ENCODE measurements at places on chromosomes 3 and 15.

GRCh38 chr3:9762871-9763270 lies 6.9 kb downstream of the CAMK1 start:
- no peak for DNase-seq

- no peak for DNase-seq
These were observed 3.8 kb upstream of the SLCO3A1 start for GRCh38 chr15:91849749-91850161.

DNA sequence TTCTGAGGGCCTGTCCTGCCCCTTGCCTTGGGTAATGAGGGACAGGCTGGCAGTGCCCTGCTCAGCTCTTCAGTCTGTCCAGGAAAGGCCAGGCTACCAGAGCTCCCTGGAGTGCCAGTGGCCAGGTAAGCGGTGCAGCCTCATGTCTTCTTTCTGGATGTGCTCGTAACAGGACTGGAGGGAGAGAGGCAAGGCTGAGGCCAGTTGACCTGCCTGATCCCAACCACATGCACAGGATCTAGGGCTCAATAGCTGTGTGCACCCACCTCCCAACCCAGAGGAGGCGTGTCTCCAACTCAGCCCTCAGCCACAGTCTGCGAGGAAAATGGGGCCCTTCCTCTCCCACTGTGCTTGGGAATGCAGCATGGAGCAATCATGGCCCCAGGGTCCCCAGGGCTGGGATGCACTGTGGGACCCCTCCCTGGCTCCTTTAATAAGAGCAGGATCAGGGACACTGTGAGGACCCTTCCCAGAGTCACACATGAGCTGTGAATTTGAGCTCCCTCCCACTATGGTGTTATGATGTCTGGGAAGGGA lies 22.5 kb downstream of the ALS2CL start:
- DNase-seq: no peak

DNA sequence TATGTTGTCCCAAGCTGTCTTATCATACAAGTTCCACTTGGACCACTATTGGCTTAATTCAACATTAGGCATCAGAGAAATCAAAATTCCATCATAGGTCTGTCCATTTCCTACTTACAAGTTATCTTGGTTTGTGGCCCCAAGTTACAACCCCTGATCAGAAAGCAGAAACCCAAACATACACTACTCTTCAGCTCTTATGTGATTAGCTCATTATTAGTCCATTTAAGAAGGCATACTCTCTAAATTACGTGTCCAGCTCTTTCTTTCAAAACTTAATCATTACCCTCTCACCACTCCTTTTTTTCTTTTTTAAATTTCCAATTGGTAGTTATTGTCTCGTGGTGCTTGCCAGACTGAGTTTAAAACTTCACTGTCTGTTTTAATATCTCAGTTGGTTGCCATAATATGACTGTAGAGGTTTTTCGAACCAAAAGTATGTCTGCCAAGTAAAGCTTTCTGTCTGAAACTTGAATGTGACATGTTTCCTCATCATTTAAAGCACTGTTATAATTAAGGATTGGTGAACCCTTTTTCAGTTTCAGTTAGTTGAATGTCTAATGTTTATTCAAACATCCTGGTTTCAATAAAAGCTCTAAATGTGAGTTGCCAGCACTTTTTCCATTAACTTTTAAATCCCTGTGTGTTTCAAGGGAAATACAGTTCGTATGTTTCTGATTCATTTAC lies 150.3 kb downstream of the SAMMSON start:
- no peak for DNase-seq

- no peak for DNase-seq
These were observed 629.6 kb downstream of the PYDC2 start for GRCh38 chr3:192090586-192090985.

DNA sequence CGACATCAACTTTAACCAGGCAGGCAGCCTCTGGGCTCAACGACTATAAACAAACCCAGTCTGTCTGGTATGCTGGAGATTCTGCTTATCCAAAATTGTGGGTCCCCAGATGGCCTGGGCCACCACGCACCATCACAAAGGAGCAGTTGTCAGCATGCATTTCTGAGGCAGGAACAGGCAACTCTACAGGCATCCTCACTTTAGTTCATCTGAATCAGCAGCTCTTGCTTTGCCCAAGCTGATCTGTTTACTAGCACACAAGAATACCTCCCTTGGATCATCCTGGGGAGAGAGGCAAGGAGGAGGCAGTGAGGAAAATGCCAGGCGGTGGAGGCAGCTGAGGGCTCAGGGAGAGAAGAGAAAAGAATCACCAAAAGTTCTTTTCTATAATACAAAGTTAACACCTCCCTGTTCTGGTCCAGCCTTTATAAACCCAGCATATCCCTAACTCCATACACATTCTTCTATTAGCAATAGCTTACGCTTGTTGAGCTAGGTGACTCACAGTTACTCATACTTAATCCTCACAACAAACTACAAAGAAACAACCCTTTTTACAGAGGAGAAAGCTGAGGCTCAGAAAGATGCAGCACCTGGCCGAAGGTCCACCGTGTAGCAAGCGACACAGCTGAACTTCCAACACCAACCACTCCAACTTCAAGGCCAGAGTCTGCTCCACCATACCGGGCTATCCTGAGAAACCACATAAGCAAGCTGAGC lies 33.6 kb downstream of the ZDHHC3 start:
- no peak for DNase-seq

- DNase-seq: no peak
These were observed 98.7 kb upstream of the STRIT1 start for GRCh38 chr3:155392138-155392537.

DNA sequence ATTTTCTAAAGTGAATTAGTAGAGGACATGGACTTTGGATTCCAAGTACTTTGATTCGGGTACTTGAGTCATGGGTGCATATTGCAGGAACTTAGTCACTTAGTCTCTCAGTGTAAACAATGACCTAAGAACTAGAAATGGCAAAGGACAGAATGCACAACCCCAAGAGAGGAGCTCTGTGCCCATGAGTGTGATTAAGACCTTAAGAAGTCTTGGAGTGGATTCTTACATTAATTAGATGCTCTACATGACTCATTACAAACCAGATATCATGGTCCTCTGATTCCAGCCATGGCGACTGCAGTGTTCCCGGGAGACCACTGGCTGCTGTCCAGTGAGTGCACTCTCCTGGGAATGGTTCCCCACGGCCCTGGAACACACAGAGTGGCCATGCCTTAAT lies 251.5 kb downstream of the GABRG3 start:
- no peak for DNase-seq

- DNase-seq: no peak
These were observed 51.0 kb downstream of the CACNA1D start for GRCh38 chr3:53545310-53545995.

DNA sequence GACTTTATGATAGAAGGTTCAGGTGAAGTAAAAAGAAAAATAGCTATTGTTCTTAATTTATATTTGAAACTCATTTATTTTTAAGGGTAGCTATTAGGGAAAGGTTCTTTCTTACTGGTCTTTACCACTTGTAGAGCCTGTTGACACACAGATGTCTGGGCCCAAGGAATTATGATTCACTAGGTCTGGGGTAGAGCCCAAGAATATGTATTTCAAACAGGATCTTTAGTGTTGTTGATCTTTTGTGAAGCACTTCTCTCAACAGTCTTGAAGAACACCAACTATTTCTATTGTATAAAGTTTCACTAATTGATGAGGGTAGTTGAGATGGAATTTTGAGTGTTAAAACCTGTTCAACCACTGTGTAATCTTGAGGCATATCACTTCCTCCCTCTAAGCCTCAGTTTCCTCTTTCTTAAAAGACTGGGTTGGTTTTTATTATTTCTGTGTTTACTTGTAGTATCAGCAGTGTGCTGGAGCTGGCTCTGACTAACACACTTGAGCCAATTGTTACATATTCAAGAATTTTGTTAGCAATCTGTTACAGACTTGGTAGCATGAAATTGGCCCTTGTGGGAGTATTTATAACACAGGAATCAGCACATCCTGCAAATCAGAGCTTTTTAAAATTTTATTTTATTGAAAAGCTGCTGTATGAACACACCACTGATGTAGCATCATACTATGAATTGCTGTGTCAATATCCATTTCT lies 155.9 kb downstream of the RBMS3 start:
- DNase-seq: no peak

DNA sequence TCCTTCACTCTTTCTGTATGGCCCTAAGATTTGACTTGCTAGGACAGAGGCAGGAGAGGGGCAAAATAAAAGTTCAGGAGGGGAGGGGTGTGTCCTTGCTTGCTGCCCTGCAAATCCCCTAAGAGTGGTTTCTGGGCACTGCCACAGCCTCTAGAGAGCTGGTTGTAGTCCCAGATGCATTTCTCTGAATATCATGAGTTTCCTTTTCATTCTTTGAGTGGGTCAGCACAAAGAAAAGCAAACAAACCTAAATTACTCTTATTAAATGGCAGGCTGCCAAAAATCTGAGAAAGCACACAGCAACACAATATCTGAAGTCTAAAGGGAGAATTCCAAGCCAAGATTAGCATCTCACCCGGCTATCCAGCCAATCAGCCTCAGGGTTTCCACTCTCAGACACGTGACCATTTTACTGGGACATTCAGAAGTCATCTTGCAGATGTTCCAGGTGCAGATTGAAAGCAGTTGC lies 919.3 kb downstream of the TUSC7 start:
- DNase-seq: no peak

DNA sequence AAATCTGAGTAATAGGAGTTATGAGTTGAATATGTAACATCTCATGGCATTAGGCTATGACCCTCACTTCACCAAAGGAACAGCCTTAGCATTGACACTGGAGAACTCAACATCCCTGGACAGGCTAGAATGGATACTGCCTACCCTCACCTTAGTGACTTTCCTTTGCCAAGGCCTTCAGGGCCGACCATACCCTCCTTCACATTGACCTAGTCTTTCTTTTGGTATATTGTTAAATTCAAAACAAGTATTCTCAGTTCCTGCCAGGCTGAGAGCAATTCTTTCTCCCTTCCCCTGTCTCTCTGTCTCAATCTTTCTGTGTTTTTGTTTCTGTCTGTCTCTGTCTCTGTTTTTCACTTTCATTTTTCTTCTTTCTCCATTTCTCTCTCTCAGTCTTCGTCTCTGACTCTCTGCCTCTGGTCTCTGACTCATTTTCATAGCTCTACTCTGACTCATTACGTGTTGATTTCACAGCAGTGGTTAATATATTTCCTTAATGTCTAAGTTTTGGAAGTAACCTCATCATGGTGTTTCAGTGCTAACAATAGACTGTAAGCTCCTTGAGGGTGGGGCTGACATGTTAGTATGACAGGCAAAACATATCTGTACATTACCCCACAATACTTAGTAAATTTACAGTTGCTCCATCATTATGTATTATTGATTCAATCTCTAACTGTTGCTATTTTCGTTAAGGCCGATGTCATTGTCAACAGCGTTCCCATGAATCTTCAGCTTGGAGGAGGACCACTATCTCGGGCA lies 32.5 kb downstream of the PARP15 start:
- DNase-seq: no peak

- DNase-seq: no peak
These were observed 128.6 kb downstream of the MYLK start for GRCh38 chr3:123755501-123755900.

DNA sequence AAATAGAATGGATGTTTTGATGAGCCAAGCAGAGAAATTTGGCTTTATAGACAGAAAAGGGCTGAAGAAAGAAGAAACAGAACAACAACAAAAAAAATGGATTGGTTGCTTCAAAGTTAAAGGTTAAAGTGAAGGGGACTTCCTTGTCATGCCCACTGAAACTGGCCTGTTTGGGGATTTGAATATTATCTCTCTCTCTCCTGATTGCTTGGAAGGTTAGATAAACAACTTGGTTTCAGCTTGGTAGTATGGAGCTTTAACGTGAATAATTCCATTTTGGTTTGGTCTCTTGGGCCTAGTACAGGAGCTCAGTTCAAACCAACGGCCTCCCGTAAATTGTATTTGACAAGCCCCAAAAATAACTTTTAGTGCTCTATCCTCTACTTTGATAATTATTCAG lies 70.8 kb upstream of the MBNL1 start:
- DNase-seq: no peak

All from nucleus accumbens (tissue), 56 donors.